A549 treated with dexamethasone at 1 μM for 4 hours (cell line): ENCODE measurements at places on chromosomes 2 and 18. TPM values are rescaled to one million over a fixed set of nuclear protein-coding genes. Genes with fewer than 3 reads are reported as not detected.

Gene ONECUT2
- 0.25 to 0.68 TPM (median 0.48 TPM) in 5 replicates for total RNA-seq

Gene OBSL1
- 15.2 to 24.0 TPM (median 22.3 TPM) in 5 replicates for total RNA-seq

Gene GKN1
- total RNA-seq: 0.24 to 0.56 TPM (median 0.41 TPM) in 5 replicates

Gene DPP10
- total RNA-seq: not detected in 5 replicates

Gene PRKCE
- 8.9 to 12.5 TPM (median 10.6 TPM) in 5 replicates for total RNA-seq

Gene GATA6
- total RNA-seq: 0.86 to 1.8 TPM (median 1.5 TPM) in 5 replicates

Gene RAPH1
- total RNA-seq: 6.3 to 10.3 TPM (median 8.7 TPM) in 5 replicates

Gene TMEM237
- total RNA-seq: 16.3 to 21.5 TPM (median 20.6 TPM) in 5 replicates

Gene SIGLEC15
- not detected in 5 replicates for total RNA-seq

Gene MIB1
- 5.2 to 11.9 TPM (median 10.0 TPM) in 5 replicates for total RNA-seq

Gene SERPINB3
- 0.06 to 0.16 TPM (median 0.10 TPM) in 5 replicates for total RNA-seq

Gene PAX8
- total RNA-seq: 0.60 to 1.0 TPM (median 0.80 TPM) in 5 replicates

Gene PLCL1
- 0.02 TPM in 1 of 5 replicates, not detected in the others for total RNA-seq

Gene PTPRN
- 0.97 to 1.8 TPM (median 1.4 TPM) in 5 replicates for total RNA-seq

Gene DNAJC5G
- not detected in 5 replicates for total RNA-seq

Gene HOXD10
- 4.1 to 6.7 TPM (median 5.3 TPM) in 5 replicates for total RNA-seq

Gene CCDC102B
- 0.20 to 0.64 TPM (median 0.47 TPM) in 5 replicates for total RNA-seq

Gene SATB2
- 2.1 to 4.3 TPM (median 3.4 TPM) in 5 replicates for total RNA-seq

Gene TIA1
- total RNA-seq: 35.4 to 57.9 TPM (median 47.6 TPM) in 5 replicates

Gene LRP1B
- total RNA-seq: 0.01 TPM in 2 of 5 replicates, not detected in the others

Gene GPD2
- 20.9 to 38.2 TPM (median 31.5 TPM) in 5 replicates for total RNA-seq

Gene AAK1
- total RNA-seq: 9.1 to 22.7 TPM (median 18.5 TPM) in 5 replicates

Gene RSAD2
- total RNA-seq: 0.12 to 0.27 TPM (median 0.18 TPM) in 5 replicates

Gene ANKRD30B
- total RNA-seq: not detected in 5 replicates

Gene DIPK1C
- 0.02 TPM in 1 of 5 replicates, not detected in the others for total RNA-seq

Gene GREB1L
- total RNA-seq: 3.5 to 7.5 TPM (median 5.3 TPM) in 5 replicates

Gene ABCG8
- total RNA-seq: 0.04 TPM in 1 of 5 replicates, not detected in the others

Gene OSBPL1A
- 14.4 to 20.8 TPM (median 17.9 TPM) in 5 replicates for total RNA-seq

Gene SLC39A6
- total RNA-seq: 38.9 to 54.0 TPM (median 52.4 TPM) in 5 replicates

Gene CHRND
- 0.07 to 0.09 TPM in 2 of 5 replicates, not detected in the others for total RNA-seq

Gene DCTN1
- total RNA-seq: 108 to 168 TPM (median 160 TPM) in 5 replicates

Gene INPP5D
- 0.40 to 0.70 TPM (median 0.62 TPM) in 5 replicates for total RNA-seq

Gene RGPD6
- 8.0 to 11.0 TPM (median 9.1 TPM) in 5 replicates for total RNA-seq

Gene ANKRD39
- 16.8 to 20.6 TPM (median 18.5 TPM) in 5 replicates for total RNA-seq

Gene TEX44
- not detected in 5 replicates for total RNA-seq

Gene SDC1
- 144 to 235 TPM (median 219 TPM) in 5 replicates for total RNA-seq

Gene DNAH6
- 0.01 to 0.12 TPM (median 0.04 TPM) in 4 of 5 replicates, not detected in the other for total RNA-seq

Gene LMAN1
- total RNA-seq: 28.2 to 39.8 TPM (median 35.2 TPM) in 5 replicates

Gene COL5A2
- 46.6 to 84.3 TPM (median 73.8 TPM) in 5 replicates for total RNA-seq

Gene LYG1
- total RNA-seq: 0.74 to 1.7 TPM (median 1.2 TPM) in 5 replicates

Gene ATP6V1C2
- total RNA-seq: 0.11 to 0.37 TPM (median 0.14 TPM) in 5 replicates

Gene KCNG2
- total RNA-seq: not detected in 5 replicates

Gene RAMP1
- 0.14 TPM in 1 of 5 replicates, not detected in the others for total RNA-seq

Gene FAM124B
- total RNA-seq: 0.05 TPM in 1 of 5 replicates, not detected in the others

Gene CKAP2L
- 12.4 to 16.9 TPM (median 16.7 TPM) in 5 replicates for total RNA-seq
